ENCODE measurements at places on chromosomes 16 and 17.

- DNase-seq = no peak
Observed at GRCh38 chr17:77476931-77477805, 336.4 kb downstream of the SEC14L1 start.

GRCh38 chr17:49548051-49548505 is 27.6 kb upstream of the NXPH3 start:
- no peak for DNase-seq

- DNase-seq = no peak
Observed at GRCh38 chr17:65630502-65630901, 69.1 kb upstream of the AXIN2 start.

DNA sequence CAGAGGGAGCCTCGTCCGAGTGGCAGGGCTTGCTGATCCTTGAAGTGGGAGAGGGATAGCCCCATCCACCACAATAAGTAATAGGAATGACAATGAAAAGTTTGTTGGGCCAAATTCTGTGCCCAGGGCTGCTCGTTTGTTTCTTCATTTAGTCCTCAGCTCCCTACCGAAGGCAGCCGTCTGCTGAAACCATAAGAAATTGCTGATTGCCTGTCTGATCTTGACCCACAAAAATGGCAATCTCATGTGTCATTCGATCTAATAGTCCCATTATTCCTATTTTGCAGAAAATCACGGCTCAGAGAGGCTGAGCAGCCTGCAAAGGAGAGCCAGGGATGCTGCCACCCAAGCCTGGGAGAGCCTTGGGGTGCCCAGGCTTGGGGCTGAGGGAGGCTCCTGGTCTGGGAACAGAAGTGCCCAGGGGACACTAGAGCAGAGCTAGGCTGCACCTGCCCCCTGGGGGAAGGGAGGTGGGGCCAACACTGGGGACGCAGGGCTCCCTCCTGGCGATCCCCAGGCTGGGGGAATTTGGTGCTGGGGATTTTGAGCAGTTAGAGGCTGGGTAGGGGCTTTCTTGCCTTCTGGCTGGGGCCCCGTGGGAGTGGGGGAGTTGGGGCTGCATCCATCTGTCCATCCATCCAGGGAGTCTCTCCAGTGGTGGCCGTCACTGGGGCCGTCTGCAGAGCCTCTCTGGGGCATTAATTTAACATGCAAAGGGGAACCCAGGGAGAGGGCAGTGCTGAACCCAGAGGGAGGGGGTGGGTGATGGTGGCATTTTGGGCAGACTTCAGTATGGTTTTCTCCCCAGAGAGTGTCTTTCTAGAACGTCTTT is 53.5 kb downstream of the SOCS1 start:
- DNase-seq = no peak

DNA sequence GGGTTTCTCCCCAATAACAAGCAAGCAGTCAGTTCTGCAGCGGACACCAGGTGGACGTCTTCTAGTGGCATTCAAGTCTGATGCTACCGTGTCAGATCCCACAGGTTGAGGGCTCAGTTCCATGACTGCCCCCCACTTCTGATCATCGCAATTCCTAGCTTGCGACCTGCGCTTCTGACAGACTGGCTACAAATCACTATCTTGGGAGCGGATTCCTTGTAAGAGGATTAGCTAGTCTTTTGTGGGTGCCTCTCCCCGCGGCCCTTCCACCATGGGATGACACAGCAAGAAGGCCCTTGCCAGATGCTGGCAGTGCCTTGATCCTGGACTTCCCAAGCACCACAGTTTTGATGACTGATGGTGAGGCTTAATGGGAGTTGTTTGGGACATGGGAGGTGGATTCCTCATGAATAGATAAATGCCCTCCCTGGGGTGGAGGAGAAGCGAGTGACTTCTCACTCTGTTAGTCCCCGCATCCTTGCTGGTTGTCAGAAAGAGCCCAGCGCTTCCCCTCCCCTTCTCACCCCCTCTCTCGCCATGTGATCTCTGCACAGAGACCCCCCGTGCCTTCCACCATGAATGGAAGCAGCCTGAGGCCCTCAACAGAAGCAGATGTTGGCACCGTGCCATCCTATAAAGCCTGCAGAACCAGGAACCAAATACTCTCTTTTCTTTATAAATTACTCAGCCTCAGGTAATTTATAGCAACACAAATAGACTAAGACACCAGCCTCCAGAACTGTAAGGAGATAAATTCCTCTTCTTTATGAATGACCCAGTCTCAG is 19.1 kb downstream of the CDIP1 start:
- no peak for DNase-seq

DNA sequence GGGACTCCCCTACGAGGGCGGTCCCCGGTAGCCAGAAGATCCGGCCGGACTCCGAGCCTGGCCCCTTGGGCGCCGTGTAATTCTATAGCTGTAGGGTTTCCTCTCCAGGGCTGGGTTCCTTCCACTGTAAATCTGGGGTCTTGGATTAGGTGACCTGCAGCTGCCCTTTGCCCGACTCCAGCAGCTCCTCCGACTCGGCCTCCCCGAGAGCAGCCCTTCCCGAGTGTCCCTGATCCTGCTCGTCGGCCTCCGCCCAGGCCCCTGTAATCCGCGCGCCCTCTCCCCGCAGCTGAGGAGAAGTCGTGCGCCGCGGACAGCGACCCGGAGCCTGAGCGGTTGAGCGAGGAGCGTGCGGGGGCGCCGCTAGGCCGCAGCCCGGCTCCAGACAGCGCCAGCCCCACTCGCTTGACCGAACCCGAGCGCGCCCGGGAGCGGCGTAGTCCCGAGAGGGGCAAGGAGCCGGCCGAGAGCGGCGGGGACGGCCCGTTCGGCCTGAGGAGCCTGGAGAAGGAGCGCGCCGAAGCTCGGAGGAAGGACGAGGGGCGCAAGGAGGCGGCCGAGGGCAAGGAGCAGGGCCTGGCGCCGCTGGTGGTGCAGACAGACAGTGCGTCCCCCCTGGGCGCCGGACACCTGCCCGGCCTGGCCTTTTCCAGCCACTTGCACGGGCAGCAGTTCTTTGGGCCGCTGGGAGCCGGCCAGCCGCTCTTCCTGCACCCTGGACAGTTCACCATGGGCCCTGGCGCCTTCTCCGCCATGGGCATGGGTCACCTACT is 5.5 kb downstream of the TBX2 start:
- no peak for DNase-seq

GRCh38 chr16:81483970-81484595 is 39.5 kb downstream of the CMIP start:
- DNase-seq = no peak

- no peak for DNase-seq
Observed at GRCh38 chr16:72665701-72666100, 382.2 kb downstream of the ZFHX3 start.

GRCh38 chr17:12568358-12569251 is 97.1 kb upstream of the MYOCD start:
- no peak for DNase-seq

- DNase-seq = no peak
Observed at GRCh38 chr16:2686912-2687507, 4.7 kb downstream of the KCTD5 start.

- DNase-seq = no peak
Observed at GRCh38 chr16:81754858-81755257, 24.2 kb upstream of the PLCG2 start.

GRCh38 chr17:74516561-74517328 is 14.5 kb downstream of the CD300LB start:
- no peak for DNase-seq

DNA sequence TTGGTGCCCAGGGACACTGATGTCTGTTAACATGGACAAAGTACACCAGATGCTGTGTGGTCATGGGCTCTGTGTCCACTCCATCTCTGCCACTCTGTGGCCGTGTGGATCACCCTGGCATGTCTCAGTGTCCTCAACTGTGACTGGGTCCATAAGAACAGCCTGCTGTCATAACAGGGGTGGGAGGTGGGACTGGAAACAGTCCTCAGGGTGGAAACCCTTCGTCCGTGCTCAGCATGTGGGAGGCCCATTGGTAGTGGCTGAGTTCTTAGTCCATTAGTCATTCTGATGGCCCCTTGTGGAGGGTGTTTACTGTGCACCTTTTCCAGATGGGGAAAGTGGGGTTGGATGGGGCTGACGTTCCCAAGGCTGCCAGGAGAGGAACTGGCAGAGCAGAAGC is 12.8 kb downstream of the FLYWCH2 start:
- DNase-seq = no peak

DNA sequence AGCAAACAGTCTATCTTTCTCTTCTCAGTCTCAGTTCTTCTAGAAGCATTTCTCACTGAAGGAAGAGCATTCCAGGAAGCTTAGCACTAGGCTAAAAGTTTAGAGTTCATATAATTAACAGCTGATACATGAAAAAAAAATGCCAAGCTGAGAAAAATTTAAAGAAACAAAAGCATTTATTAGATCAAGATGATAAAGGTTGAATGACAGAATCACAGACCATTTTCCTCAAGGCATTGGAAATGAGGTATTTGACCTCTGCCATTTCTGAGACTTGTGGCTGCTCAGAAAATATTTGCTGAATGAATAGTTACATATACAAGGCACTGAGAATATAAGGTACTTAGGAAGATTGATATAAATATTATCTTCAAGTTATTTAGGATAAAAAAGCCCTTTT is 901.6 kb upstream of the GOT2 start:
- DNase-seq = no peak

DNA sequence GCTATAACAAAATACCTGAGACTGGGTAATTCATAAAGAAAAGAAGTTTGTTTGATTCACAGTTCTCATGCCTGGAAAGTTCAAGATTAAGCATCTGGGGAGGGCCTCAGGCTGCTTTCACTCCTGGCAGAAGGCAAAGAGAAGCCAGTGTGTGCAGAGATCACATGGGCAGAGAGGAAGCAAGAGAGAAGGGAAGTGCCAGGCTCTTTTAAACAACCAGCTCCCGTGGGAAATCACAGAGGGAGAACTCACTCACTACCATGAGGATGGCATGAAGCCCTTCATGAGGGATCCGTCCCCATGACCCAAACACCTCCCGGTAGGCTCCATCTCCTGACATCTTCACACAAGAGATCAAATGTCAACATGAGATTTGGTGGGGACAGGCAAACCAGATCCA is 501.6 kb downstream of the MAF start:
- DNase-seq = no peak

GRCh38 chr16:86850670-86851069 is 272.3 kb downstream of the FOXL1 start:
- DNase-seq = no peak

- DNase-seq = no peak
Observed at GRCh38 chr16:29989111-29989858, 6.1 kb downstream of the HIRIP3 start.

DNA sequence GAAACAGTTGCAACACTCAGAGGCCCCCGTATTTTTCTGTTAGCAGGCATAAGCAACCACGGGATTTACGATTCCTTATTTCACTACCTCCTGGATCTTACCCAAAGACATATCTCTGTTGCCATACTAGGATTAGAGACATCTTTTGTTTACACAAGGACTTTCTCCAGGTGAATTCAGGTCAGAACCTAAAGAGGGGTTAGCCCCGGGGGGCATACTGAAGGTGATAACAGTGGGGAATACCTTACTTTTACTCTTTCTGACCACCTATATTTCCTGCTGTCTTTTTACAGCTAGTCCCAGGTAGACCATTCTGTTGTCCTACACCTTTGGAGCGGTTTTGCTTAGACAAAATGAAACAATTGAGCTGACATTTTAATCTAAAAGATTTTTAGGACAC is 27.9 kb upstream of the CDH8 start:
- no peak for DNase-seq

DNA sequence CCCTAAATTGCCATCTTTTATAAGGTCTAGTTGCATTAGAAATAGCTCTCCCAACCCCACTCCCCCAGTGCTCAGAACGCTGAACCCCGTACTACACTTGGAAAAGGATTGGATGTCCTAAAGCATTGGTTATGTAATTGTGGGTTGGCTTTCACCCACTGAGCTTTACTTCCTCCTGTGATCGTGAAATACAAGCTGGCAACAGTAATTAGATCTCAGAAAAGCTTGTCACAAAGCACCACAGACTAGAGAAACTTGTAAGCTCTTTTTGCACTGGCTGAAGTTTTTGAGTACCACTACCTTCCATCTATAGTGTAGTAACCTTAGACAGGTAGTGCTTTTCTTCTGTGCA is 54.4 kb downstream of the SIAH1 start:
- DNase-seq = no peak

GRCh38 chr17:9766970-9767369 is 24.4 kb downstream of the DHRS7C start:
- no peak for DNase-seq

DNA sequence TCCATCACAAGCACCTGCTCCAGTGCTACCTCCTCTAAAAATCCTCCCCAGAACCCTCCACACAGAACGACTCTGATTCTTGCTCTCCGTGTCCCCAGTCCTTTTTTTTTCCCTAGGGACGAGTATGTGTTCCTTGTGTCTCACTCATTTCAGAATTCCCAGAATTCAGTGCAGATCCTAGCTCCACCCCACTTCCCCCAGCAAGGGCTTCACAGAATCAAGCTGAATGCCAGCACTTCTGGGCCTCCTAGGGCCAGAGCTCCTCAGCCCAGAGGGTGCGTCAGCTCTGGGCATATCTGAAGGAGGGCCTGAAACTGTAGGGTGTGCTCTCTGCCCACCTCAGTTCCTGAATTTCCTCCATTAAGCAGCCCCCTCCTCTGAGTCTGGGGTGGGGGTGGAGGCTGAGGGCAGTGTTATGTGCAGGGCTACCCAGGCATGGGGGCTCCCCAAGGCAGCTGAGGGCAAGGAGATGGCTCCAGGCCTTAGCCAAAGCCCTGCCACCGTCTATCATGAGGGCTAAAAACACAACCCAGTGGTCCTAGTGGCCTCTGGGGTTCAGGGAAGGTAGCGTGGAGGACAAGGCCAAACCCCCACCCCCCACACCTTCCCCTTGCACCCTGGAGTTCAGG is 6.5 kb downstream of the UNC119 start:
- no peak for DNase-seq

GRCh38 chr16:68037841-68038597 is 14.9 kb downstream of the DUS2 start:
- no peak for DNase-seq

GRCh38 chr17:44308865-44309264 is 464 bp downstream of the RUNDC3A start:
- no peak for DNase-seq

GRCh38 chr17:78842881-78843565 is 2.4 kb upstream of the USP36 start:
- no peak for DNase-seq

- DNase-seq = no peak
Observed at GRCh38 chr17:53016085-53016484, 806.6 kb upstream of the KIF2B start.

DNA sequence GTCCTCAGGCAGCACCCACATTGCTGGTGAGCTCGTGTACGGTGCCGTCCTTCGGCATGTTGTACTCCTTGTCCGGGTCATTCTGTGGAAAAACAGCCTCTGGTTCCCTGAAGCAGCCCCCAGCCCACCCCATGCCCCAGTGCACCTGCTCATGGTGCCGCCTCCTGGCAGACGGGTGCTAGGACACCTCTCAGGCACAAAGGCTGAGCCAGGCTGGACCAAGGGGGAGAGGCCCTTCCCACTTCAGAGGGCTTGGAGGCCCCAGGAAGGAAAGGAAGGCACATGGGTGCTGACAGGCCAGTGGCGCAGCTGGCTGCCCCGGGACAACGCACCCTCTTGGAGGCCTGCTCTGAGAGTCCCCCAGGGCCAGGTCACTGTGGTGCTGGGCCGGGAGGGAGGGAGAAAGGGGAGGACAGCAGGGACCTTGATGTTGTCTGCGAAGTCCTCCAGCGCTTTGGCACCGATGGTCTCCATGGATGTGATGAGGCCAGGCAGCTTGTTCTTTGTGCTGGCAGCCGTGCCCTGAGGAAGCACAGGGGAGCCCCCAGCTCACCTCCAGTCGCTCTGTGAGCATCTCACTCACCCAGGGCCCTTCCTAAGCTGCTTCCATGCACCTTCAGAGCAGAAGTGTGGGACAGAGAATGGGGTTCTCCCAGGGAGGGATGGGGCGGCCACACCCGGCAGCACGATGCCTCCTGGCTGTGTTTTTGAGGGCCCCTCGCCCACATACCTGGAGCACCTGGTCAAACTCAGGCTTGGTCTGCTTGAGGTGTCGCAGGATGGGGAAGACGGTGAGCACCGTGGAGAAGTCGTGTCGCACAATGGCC is 9.3 kb downstream of the ZACN start:
- DNase-seq = no peak
